ENCODE measurements at places on chromosomes 6 and 20. TPM values are rescaled to one million over a fixed set of nuclear protein-coding genes. Genes with fewer than 3 reads are reported as not detected.

The ZNF165 gene
- polyA plus RNA-seq: 5.2 TPM

The ZKSCAN4 gene
- polyA plus RNA-seq: 2.3 TPM

The ARMC2 gene
- 3.0 TPM for polyA plus RNA-seq

The ZBTB12 gene
- polyA plus RNA-seq: 2.8 TPM

The ARMC12 gene
- 1.0 TPM for polyA plus RNA-seq

The ZNF391 gene
- polyA plus RNA-seq: 1.5 TPM

The NKX2-4 gene
- not detected for polyA plus RNA-seq

The COL12A1 gene
- polyA plus RNA-seq: 14.2 TPM

The CEP85L gene
- polyA plus RNA-seq: 1.6 TPM

The HTR1E gene
- polyA plus RNA-seq: not detected

The ATF6B gene
- 74.5 TPM for polyA plus RNA-seq

DNA sequence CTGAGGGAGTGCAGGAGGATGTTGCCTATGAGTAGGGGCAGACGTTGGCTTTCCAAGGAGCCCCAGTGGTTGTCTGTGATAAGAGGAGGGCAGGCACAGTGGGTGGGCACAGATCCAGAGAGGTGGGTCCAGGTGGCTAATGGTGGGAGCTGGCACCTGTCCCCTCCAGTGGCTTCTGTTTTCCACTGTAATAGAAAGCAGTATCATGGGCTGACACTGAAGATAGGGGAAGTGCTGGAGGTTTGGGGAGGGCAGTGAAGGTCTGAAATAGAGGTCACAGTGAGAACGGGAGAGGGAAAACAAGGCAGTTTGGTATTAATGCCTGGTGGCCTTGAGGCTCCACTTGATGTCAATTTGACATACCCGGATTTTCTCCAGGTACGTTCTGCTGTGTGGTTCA is 10.5 kb upstream of the TXNDC5 start:
- no peak for DNase-seq

DNA sequence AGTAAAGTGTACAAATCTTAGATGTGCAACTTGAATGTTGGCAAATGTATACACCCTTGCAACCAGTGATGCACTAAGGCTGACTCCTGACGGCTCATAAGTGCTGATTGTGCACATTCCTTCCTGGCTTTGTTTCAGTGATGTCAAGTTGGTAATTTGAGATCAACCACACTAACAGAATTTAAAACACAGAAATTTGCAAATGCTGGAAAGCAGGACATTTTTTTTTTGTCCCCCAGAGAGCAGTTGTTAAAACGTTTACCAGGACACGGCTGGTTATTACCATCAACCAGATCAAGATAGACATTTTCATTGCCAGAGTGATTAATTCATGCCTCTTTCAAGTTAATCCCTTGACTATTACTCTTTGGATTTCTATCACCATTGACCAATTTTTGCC is 735.6 kb downstream of the RFPL4B start:
- peak; percentile 74 for DNase-seq

GRCh38 chr6:16787128-16787682 is 25.9 kb upstream of the ATXN1 start:
- DNase-seq: no peak

- no peak for DNase-seq
These were observed 19.4 kb downstream of the KCNK5 start for GRCh38 chr6:39209911-39210310.

DNA sequence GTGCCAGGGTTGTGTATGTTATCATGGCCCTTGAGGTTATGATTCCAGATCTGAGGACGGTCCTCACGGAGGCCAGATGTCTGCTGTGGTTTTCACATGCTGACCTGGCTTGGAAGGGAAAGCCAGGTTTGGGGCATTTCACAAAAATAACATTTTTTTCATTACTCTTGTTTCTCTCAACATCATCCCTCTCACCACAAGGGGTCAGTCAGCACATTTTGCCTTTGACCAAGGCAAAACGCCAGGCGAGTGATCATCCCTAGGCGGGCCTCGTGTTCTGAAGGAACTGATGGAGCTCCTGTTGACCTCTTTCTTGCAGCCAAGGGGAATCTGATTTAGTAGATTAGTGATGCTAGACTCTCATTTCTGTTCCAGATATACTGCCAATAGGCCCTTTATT is 133.5 kb downstream of the TBC1D7 start:
- peak; percentile 36 for DNase-seq

- DNase-seq: no peak
These were observed 1.4 kb downstream of the CUTA start for GRCh38 chr6:33416386-33417127.

DNA sequence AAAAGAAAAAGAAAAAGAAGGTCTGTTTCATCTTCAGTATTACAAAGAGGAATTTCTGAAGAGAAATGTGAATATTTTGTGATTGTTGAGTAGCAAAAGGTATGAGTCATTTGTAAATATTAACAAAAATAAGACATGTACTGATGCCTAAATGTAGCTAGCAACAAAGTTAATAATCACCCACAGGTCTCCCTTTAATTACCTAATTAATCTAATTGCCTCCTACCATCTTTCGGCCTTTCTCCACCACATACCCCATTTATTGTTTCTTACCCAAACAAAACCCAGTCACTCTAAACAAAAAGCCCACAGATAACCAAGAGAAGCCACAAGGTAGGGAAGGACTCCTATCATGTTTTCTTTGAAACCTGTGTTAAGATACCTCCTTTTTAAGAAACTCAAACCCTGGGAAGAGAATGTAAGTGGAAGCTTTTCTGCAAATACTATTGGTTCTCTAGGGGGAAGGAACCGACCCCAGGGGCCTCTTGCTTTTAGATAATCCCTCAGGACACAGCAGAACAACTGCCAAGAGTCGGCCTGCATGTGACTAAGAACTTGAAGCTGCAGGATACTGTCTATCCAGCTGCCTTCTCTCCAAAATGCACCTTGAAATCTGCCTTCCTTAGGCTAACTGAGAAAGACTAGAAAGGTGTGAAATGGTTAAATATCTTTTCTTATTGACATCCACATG is 16.1 kb upstream of the STK38 start:
- DNase-seq: peak; percentile 8

GRCh38 chr6:24644377-24644776 is 1.6 kb downstream of the KIAA0319 start:
- no peak for DNase-seq

- DNase-seq: no peak
These were observed 336.3 kb downstream of the CD83 start for GRCh38 chr6:14453712-14454472.

- DNase-seq: no peak
These were observed 492.5 kb upstream of the MANEA start for GRCh38 chr6:95084867-95085266.

GRCh38 chr6:118656847-118657451 is 5.6 kb upstream of the CEP85L start:
- DNase-seq: no peak

DNA sequence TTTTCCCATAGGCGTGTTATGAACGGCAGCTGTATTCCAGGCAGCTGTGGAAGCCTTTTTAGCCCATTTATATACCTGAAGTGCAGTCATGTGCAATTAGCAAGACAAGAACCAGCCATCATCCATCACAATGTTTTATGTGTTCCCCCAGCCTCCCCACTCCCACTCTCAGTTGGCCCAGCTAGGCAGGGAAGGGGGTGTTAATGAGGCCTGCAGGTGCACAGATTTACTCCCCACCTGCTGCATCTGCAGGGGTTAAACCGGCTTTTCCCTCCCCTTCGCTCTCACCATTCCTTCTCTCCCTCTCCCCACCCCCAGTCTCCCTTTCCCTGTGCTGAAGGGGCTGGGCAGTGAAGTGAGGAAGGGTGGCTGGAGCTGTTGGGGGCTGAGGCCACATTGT is 149.8 kb upstream of the AKAP12 start:
- DNase-seq: no peak

DNA sequence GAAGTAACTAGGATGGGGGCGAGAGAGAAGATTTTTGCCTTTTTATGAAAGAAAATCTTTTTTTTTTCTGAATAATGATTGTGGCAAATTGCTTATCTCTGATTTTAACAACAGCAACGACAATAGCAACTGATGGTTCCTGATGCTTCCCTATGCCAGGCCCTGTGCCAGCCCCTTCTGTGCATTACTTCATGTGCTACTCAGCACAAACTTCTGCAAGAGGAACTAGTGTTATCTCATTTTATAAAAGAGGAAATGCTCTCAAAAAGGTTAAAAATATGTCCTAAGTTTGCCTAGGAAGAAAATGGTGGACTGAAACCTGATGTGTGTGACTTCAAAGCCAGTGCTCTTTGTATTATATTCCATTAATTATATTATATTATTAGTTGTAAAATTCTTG is 74.0 kb upstream of the RALGAPA2 start:
- no peak for DNase-seq

DNA sequence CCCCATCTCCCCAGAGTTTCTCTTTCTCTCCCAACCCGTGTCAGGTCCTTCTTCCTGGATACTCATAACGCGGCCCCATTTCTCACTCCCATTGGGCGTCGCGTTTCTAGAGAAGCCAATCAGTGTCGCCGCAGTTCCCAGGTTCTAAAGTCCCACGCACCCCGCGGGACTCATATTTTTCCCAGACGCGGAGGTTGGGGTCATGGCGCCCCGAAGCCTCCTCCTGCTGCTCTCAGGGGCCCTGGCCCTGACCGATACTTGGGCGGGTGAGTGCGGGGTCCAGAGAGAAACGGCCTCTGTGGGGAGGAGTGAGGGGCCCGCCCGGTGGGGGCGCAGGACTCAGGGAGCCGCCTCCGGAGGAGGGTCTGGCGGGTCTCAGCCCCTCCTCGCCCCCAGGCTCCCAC is at the start of gene HLA-F:
TSS of gene HLA-F (plus strand) at position 173 of the 404 bp plus-strand sequence. CDS start at position 203, 30 bp downstream.
- peak; percentile 63 for DNase-seq

GRCh38 chr6:110971468-110971867 is 10.4 kb upstream of the RPF2 start:
- no peak for DNase-seq

- DNase-seq: no peak
These were observed 113.9 kb downstream of the CRYBG1 start for GRCh38 chr6:106474466-106474865.

DNA sequence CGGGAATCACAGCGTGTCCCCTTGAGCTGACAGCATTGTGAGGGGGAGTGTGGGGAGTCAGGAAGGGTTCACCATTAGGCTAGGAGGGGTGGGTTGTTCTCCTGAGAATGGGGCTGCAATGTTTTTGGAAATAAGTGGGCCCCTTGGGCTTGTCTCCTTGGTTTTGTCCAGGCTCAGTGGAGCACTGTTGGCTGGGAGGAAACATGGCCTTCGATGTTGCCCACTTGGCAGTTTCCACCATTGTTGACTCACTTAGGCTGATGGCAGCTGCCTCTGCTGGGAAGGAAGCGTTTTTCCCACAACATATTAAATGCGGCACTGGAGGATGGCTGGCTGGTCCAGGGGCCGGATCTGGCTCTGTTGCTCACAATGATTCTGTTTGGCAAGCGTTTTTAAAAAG is 512.1 kb downstream of the QKI start:
- DNase-seq: no peak

GRCh38 chr6:12533586-12533985 is 183.0 kb upstream of the PHACTR1 start:
- DNase-seq: no peak

- no peak for DNase-seq
These were observed 16.2 kb upstream of the TGM2 start for GRCh38 chr20:38181207-38181801.

GRCh38 chr6:117264369-117264691 is 1.0 kb upstream of the VGLL2 start:
- DNase-seq: peak; percentile 29

DNA sequence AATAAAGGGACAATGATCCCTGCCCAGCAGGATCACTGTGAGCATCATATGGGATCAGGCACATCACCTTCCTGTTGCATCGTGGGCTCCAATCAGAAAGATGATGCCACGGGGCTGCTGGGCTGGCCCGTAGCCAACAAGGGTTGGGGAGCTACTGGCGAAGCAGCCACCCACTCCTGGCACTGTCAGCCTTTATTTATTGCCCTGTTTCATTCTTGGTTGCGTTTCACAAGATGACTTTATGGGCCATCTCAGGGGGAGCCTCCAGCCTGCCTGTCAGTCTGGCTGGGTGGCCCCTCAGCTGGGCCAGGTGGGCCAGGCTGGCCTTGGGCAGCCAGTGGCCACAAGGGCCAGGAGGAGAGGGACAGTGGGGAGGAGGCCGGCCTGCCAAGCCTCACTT is 17.3 kb downstream of the VSTM2L start:
- no peak for DNase-seq

DNA sequence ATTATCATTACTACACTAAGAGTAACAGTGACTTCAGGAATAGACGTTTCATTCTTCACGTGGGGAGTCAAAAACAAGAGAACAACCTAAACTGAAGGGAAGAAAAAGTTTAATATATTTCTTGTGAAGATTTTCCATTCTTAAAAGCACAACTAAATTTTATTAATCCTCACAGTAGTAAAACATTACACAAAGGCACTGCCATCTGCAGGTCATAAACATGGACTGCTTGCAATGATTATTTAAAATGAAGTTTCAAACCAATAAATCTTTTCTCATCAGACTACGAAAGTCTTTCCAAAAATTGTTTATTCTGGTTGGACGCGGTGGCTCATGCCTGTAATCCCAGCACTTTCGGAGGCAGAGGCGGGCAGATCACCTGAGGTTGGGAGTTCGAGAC is 2.6 kb downstream of the NCOA5 start:
- DNase-seq: no peak

DNA sequence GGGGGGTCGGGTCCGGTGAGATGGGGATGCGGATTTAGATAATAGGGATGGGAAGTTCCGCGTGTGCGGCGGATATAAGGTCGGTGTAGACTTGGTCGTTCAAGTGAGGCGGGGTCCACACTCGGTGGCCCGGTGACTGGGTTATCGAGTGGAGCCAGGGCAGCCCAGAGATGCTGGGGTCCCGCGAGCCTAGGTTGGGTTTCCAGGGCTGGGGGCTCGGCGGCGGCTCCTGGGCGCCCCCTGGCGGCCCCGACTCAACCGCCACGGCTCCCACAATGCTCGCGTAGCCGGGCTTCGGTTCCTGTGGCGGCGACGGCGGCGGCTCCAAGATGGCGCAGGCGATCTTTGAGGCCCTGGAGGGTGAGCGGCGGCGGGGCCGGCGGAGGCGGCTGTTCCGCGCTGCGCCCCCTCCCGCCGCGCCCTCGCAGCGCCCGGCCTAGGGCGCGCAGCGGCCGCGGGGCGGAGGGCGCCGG is at the start of gene ZNF341:
TSS of gene ZNF341 (plus strand) at position 304 of the 473 bp plus-strand sequence. CDS start at position 330, 26 bp downstream.
- DNase-seq: peak; percentile 94

DNA sequence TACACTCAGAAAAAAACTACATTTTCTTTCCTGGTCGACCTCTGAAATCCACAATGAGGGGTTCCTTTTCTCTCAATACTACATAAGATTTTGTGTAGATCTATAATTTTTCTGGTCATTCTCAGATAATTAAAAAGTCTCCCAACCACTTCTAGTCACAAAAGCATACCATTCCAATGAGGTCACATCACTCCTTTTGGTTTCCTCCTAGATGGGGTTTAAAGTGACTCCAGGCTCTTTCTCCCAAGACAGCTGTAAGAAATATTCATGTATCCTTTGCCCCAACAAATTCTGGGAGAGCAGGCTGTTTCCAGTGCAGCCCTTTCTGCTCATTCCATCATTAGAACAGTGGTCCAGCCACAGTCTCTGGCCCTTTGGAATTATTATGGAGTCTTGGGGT is 43.1 kb upstream of the BEND6 start:
- DNase-seq: peak; percentile 30

- peak; percentile 33 for DNase-seq
These were observed 934 bp downstream of the KCNK5 start for GRCh38 chr6:39228111-39228971.
